ENCODE measurements at places on chromosomes 1 and 21.

DNA sequence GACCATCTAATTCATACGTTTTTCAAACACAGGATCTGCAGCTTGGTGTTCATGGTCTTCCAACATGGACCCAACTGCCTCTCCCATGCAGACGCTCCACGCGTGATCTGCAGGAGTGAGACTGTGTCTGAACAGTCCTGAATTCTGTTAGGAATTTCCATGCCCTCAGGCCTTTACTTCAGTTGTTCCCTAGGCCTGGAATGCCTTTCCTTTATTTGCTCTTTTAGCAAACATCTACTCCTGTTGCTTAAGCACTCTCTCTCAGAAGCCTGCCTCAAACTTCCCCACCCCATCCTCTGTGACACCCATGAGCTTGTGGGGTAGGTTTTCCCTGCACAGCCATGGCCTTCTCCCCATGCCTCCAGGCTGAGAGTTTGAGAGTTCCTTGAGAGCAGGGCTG lies 73.7 kb downstream of the DMRTB1 start:
- no peak for DNase-seq

DNA sequence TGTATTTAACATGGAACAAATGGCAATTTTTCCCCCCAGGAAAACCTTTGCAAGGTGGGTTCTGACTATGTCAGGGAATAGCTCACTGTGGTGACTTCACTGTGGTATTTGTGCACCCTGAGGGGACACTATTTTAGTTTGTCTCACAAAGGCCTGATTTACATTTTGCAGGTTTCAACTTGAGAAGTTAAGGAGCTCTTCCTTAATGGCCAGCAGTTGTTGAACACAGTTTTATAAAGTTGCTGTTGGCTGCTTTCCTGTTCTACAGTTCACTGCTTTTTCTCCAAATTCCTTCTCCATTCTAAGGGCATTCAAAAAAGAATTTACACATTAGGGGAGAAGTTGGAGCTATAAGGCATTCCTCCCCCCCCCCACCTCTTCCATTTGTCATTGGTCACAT lies 4.6 kb downstream of the LAMC1 start:
- DNase-seq: no peak

DNA sequence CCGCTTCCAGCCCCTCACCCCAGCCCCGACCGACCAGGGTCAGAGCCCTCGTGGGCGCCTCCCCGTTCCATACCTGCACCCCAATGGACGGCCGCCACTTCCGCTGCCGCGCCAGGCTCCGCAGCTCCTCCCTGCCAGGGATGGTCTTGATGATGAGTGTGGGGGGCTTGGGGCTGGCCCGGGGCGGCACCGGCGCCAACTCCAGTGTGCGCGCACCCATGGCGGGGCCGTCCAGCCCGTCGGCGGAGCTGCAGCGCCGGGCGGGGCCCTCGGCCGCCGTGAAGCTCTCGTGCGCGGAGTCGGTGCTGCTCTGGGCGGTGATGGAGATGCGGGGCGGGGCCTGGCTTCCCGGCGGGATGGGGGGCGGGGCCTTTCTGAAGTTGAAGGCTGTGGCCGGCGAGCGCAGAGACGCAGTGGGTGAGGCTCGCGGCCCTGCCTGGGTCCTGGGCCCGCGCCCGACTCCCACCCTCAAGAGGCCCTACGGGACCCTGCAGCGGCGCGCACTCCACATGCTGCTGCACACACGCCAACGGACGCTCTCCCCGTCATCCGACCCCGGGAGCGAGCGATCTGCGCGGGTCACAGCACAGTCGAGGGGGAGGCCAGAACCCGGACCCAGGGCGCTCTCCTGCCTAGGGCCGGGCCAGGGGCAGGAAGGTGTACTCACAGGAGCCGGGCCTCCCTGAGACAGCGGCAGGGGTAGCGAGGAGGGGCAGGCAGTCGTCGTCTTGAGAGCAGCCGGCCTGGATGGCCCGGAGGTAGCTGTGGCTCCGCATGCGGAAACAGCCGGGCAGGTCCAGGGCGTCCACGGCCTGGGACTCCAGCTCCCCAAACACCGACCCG lies 26.1 kb upstream of the SMIM12 start:
- peak; percentile 47 for DNase-seq

DNA sequence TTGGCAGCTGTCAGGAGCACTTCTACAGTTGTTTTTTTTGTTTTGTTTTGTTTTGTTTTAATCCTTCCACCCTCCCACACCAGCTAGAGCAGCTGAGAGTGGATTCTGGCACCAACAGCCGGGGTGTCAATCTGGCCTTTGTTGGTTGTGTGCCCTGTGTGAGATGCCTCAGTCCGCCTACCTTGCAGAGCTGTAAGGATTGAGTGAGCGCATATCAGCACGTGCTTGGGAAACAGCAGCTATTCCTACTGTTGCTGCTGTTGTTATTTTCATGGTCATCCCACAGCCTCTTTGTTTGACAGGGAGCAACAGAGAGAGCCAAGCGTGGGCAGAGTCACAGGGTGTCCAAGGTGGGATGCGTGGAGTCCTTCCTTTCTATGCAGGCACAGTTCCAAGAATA lies 50.4 kb downstream of the PGBD5 start:
- no peak for DNase-seq

DNA sequence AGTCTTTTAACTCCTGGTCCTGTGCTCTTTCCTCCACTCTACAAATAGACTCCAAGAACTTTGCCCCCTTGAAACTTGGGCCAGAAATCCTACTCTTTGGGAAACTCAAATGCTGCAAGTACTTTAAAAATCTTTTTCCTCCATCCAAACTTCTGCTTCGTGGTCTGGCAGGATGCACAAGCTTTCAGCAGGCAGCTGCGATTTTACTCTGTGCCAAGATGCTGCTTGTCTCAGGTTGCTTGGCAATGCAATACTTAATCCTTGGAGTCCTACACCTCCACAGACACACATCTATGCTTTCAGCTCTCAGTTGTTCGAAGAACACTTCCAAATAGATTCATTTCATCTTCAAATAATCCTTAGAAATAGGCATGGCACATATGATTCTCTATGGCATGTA lies 435.3 kb upstream of the USP24 start:
- DNase-seq: no peak

DNA sequence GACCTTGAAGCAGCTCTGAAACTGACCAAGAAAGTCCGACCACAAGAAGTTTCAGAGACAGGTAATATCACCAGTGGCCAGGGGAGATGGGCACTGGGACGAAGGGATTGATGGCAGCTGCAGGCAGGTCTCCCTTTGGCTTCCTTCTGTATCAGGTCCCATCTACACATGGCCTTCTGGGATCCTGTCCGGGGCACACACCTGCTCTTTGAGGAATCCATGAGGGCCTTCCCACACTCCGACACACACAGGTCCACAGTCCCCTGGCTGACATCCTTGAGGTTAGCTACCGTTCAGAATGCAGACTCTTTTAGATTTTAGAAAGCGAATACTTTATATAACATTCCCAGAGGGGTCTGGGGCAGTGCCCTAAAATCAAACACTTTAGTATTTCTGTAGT lies 26.5 kb upstream of the TMEM125 start:
- no peak for DNase-seq

- no peak for DNase-seq
These were observed 132.0 kb downstream of the FOXD2 start for GRCh38 chr1:47569681-47570470.

DNA sequence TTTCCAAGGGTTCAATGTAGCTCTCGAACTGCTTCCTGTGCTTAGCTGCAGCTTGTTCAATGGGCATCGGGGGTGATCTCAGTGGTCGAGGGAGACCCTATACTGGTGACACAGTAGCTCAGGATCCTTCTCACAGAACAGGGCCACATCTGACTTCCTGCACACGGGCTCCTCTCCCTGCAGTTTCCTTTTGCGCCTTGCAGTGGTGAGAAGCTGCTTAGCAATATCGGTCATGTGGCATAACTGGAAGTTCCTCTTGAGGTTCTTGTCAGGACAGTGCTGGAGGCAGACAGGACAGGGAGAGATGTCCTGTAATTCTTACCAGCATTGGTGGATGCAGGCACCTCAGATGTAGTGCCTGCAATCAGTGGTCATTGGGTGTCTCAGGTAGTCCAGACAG lies 140.5 kb upstream of the MAP1LC3C start:
- no peak for DNase-seq

DNA sequence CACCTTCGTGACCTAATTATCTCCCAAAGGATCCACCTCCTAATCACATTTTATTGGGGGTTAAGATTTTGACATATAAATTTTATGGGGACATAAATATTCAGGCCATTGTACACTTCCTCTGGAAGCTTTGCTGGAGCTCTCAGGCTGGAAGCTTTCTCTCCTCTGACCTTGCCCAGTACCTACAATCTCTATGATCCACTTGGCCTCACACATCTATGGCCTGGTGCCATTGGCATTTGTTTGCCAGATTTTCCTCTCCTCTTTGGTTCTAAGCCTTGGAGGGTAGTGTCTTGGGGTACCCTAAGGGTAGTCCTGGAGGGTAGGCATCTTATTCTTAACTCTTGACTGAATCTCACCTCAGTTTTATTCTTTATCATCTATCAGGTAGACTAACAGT lies 79.0 kb downstream of the HLX start:
- DNase-seq: no peak

- no peak for DNase-seq
These were observed 54.9 kb upstream of the WASF2 start for GRCh38 chr1:27544834-27545233.

- DNase-seq: no peak
These were observed 67.5 kb downstream of the PCNX2 start for GRCh38 chr1:233227930-233228465.

- DNase-seq: no peak
These were observed 23.5 kb upstream of the TTC34 start for GRCh38 chr1:2824999-2825398.
